ENCODE measurements at places on chromosomes 3 and 15. TPM values are rescaled to one million over a fixed set of nuclear protein-coding genes. Genes with fewer than 3 reads are reported as not detected.

GRCh38 chr3:141807277-141808033 is 44.2 kb downstream of the GRK7 start:
- DNase-seq, result no peak

DNA sequence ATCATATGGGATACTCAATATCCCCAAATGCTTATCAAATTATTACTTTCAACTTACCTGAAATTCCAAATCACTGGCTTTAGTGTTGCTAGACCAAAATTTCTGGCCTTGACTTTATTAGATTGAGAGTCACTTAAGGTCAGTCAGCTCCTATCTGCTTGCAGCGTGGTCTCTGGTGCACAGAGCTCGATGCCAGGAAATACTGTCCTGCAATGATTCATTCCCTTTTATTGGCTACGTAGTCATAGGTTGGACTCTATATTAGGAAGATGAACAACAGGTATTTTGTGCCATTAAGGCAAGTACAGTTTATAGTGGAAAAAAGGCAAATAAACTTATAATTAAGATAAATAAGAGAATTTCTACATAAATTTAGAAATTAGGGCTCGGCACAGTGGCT is 378.6 kb upstream of the MCTP2 start:
- DNase-seq, result no peak

RASGRP1 gene
- total RNA-seq, result 101 TPM

DNA sequence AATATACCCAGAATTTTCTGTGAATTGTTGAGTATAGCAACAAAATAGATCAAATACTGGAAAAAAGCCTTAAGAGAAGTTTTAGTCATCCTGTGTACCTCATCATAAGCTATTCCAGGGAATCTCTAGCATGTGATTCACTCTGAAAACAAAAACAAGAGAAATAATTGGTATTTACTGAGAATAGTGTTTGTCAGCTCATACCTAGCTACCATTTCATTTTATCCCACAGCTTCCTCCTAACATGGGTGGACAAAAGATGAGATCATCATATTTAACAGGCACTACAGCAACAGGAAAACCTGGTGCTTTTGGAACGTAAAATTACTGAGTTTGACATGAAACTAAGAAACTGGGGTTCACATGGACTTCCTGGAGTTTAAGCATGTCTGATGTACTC is 753.5 kb upstream of the NECTIN3 start:
- no peak for DNase-seq

- DNase-seq, result no peak
Measured at GRCh38 chr3:153503873-153504272, 341.8 kb downstream of the RAP2B start.

DNA sequence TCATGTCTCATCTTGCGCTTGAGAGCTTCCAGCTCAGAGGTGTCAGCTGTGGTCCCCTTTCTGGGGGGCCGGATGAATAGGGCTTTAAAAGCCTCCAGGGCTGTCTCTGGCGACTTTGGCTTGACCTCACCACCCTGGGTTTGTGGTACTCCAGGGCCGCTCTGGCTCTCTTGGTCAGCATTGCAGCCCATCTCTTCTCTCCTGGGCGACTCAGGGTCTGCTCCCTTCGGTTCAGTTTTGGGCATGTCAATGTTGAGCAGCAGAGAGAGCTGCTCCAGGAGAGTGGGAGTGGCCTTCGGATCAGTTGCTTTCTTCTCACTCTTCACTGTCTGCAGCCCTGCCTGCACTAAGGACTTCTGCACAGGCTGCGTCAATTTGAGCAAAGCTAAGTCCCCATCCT is 127.9 kb downstream of the FMN1 start:
- no peak for DNase-seq

PTX3 gene
- total RNA-seq, result 0.15 TPM

GRCh38 chr3:37032961-37033360 is 39.6 kb downstream of the MLH1 start:
- DNase-seq, result no peak

DNA sequence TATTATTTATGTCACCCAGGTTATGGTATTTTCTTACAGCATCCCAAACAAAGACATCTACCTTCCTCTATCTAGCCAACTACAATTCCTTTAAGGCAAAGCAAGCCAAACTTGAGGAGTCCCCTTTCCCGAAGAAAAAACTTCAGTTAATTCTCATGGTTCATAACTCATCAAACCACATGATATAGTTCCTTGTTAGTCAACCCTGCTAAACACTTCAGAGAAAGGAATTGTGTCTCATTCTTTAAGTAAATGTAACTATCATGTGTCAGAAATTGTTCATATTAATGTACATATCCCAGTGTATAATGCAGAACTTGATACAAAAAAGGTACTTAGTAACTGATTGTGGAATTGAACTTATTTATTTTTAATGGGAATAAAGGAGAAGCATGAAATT is 44.4 kb downstream of the ST3GAL6 start:
- DNase-seq, result no peak

- DNase-seq, result no peak
Measured at GRCh38 chr3:9400616-9401015, 3.2 kb downstream of the SETD5 start.

DNA sequence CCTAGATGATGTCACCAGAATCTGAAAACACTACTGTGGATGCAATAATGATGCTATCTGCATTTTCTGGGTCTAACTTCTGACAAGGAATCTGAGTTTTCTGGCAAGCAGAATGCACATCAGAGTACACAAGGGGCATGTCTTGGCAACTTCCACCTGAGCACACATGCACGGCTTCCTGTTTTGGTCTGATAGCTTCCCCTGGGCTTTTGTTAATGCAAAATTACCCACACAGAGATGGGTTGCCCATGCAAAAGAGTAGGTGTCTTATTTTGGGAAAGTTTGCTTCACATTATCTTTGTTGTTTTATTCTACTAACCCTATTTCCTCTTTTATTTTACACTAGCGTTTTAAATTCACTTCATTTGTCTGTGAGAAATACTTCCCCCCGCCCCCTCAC is 74.2 kb upstream of the SATB1 start:
- DNase-seq, result peak; percentile 4

- no peak for DNase-seq
Measured at GRCh38 chr3:46091046-46091445, 63.8 kb upstream of the XCR1 start.

CAMKV gene
- not detected for total RNA-seq

TM4SF1 gene
- not detected for total RNA-seq

CPLX3 gene
- not detected for total RNA-seq

DNA sequence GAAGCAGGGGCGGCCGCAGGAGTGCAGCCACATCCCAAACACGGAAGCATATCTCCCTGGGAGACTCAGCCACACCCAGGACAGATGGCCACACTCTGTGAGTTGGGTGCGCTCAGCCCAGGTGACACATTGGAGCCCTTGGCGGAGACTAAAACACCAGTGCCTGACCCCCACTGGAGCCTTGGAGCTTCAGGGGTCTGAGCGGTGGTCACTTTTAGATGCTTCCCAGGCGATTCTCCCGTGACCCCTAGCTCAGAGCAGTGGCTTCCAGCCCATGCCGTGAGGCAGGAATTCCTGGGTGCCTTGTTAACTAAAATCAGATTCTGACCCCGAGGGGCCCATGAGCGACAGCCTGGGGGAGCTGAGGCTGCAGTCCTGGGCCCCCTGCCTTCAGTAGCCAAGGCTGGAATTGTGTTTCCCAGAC is 54.5 kb downstream of the PLXNA1 start:
- no peak for DNase-seq

MYLK gene
- 0.08 TPM for total RNA-seq

DNA sequence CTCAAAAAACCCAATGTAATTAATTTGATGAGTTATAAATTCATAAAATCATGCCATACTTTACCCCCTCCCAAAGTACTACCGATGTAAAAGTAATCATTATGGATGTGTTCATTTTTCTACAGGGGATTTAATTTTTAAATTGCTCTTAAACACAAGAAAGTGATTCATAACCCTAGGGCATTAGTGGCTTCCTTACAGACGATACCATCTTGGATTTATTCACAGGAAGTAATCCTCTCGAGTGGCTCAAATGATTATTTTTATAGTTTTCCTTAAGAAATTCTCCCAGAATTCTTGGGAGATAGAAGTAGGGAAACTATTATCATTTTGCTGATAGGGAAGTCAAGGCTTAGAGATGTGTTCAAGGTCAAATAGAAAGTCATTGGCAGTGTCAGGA is 80.9 kb downstream of the PEX5L start:
- no peak for DNase-seq

- DNase-seq, result no peak
Measured at GRCh38 chr3:183281126-183281797, 28.2 kb downstream of the B3GNT5 start.

CPA3 gene
- not detected for total RNA-seq

GRCh38 chr3:196931828-196932587 is 10.3 kb downstream of the NCBP2 start:
- DNase-seq, result no peak

JMJD7 gene
- 36.4 TPM for total RNA-seq

EEF1AKMT4 gene
- total RNA-seq, result 2.2 TPM

DCLK3 gene
- not detected for total RNA-seq

All from naive thymus-derived CD4-positive, alpha-beta T cell (primary cell).